Putamen (tissue), 1 donor: ENCODE measurements at places on chromosomes 1 and 21.
A peak's percentile ranks its signal among the peaks of the same experiment; 100 is the strongest.

- DNase-seq: no peak
Measured at GRCh38 chr1:57350610-57351009, 73.2 kb downstream of the DAB1 start.

DNA sequence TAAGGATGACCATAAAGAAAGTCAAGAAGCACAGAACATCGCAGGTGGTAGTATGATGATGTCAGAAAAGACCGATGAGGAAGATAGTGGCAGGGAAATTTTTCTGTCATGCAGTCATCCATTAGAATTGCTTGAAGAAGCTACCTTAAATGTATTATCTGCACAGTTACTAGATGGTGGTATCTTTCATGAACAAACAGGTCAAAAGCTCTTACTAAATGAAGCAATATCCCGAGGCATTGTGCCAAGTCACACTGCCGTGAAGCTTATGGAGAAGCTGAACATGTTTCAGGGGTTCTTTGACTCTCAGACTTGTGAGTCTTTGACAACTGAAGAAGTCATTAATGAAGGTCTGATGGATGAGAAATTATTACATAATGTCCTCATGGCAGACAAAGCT, 128.8 kb downstream of the MACF1 start:
- DNase-seq: no peak

GRCh38 chr1:39529901-39530535, 38.6 kb downstream of the BMP8A start:
- no peak for DNase-seq

DNA sequence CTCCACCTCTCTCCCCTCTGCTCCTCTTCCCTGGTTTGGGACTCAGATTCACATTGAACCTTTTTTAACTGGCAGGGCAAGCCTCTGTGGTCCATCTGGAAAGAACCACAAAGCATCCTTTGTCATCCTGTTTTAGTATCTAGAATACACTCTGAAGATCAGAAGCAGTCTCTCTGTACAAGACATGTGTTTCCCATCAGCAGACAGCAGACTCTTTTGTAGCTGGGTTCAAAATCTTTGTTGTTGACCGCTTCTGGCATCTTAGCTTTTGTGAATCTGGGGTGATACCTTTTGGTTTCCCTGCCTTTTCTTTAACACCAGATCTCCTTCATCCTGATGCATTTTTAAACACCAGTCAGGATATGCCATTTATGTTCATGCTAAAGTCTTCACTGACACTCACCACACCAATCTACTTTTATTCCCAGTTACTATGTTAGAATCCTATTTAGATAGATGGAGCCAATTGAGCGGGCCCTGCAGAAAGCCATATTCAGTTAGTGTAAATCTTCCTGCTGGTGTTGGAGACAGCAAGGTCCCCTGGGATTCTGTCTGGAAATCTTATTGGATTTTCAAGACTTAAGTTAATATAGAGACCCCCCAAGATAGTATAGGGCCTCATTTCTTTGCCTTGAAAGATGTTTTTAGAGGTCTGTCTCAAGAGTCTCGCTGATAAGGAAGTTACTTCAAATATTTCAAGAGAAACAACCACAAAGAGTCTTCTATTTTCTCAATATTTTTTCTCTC, 51.1 kb downstream of the ST6GALNAC3 start:
- DNase-seq: no peak

- no peak for DNase-seq
Measured at GRCh38 chr1:227120826-227121225, 180.7 kb downstream of the COQ8A start.

- peak; percentile 3 for DNase-seq
Measured at GRCh38 chr1:4512636-4513035, 141.8 kb upstream of the AJAP1 start.

GRCh38 chr21:23638131-23638695, 1969.1 kb downstream of the MRPL39 start:
- no peak for DNase-seq

GRCh38 chr1:108504447-108504846, 54.3 kb downstream of the NBPF6 start:
- no peak for DNase-seq

DNA sequence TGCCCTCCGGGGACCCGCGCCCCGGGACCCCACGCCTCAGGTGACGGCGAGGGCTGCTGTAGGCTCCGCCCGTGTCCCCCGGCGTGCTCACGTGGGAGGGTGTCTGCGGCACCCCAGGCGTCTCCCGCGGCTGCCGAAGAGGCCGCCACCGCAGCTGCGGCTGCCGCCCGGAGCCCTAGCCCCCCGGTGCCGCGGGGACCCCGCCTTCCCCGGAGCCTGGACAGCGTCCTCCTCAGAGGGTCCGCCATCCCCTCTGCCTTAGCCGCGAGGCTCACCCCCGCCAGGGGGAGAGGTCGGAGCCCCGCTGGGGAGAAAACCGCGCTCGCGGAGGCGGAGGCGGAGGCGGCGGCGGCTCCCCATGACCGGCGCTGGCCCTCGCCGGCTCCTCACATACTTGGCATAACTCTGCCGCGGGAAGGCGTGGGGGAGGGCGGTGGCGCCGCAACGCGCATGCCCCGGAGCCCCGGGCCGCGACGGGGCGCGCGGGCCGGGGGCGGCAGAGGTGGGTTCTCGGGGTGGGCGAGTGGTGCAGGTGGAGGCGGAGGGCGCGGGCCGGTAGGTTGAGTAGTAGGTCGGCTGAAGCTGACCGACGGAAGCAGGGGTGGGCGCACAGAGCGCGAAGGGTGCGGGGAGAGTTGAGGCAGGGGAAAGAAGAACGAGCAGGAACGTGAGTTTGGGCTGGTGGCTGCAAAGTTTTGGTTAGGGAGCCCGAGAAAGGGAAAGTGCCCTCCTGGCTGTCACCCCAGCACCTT, 700 bp upstream of the SYDE2 start:
- peak; percentile 5 for DNase-seq

DNA sequence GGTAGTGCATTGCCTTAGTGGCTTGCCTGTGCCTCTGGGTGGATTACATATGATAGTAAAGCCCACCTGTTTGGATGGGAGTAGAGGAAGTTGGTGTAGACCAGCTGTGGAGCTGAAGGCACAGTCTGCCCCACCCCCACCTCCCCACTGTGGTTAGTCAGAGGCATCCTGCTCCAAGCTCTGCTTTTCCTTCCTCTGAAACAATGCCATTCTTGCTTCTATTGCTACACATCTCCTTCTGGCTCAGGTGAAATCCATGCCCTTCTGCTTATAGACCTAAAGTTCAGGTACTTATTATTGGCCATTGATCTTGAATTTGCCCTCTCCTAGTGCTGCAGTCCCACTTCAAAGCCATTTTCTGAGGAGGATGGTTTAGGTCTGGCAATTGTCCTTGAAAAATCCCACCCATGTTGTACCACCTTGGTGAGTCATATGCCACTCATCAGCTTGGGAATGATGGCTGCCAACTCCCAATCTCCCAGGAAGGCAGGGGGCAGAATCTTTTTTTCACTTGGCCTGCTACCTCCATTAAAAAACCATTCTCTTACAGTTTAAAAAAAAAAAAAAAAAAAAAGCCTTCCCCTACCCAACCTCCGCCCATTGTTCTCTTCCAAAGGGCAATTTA, 6.7 kb upstream of the TXLNA start:
- DNase-seq: no peak

- DNase-seq: no peak
Measured at GRCh38 chr1:44511769-44512168, 106.7 kb downstream of the RNF220 start.

GRCh38 chr1:231676487-231676886, 49.9 kb downstream of the DISC1 start:
- no peak for DNase-seq

GRCh38 chr1:226784081-226785049, 45.3 kb upstream of the ITPKB start:
- peak; percentile 89 for DNase-seq
